NCI-H2227 treated with DMSO at 0.1 percent for 48 hours (cell line): ENCODE measurements at places on chromosomes 5 and 9.

- DNase-seq = no peak
These were observed 401.8 kb upstream of the ADAMTS16 start for GRCh38 chr5:4738298-4738697.

- no peak for DNase-seq
These were observed 77.0 kb downstream of the VCAN start for GRCh38 chr5:83548581-83548980.

DNA sequence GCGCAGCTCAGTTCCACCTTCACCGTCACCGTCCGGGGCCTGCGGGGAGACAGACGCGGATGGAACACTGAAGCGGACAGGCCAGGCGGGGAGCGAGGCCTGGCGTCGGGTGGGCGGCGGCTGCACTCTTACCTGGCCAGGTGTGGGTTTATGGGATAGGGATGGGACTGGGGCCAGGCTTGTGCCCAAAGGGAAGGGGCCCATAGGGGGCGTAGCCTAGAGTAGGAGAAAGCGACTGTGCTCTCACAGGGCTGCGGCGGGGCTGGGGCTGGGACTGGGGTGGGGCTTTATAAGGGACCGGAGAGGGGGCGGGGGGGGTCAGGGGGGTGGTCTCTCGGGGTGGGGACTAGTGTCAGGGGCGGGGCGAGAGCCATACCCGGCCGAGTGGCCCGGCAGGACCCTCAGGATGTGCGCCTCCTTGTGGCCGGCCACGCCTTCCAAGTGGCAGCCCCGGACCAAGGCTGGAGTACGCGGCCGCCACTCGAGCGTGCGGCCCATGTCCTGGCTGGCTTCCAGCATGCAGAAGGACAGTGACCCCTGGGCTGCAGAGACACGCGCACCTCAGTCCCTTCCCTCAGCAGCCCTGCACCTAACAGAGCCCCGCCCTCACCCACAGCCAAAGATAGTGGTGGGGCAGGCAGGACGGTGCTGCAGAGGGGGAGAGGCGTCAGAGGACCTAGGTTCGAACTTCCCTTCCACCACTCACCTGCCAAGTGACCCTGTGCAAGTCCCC is 22.8 kb downstream of the FPGS start:
- no peak for DNase-seq

DNA sequence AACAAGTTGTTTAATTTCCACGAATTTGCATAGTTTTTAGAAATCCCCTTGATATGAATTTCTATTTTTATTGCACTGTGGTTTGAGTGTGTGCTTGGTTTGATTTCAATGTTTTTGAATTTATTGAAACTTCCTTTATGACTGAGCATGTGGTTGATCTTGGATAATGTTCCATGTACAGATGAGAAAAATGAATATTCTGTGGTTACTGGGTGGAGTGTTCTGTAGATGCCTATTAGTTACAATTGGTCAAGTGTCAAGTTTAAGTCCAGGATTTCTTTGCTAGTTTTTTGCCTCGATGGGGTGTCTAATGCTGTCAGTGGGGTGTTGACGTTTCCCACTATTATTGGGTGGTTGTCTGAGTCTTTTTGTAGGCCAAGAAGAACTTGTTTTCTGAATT is 319.5 kb upstream of the ACTBL2 start:
- no peak for DNase-seq

DNA sequence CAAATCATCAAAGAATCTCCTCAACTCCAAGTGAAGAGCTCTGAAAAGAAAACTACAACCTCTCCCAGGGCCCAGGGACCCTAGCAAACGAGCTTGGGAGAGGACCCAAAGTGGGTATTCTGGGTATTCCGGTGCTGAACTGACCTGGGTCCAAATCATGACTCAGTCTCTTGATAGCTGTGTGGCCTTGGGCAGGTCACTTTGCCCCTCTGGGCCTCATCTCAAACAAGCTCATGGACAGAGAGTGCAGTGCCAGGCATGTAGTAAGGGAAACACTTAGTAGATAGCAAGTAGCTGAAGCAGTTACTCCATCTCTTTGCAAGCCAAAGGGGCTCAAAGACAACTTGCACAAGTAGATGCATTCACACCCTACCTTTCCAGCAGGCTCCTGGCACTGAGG is 12.4 kb downstream of the ACSL6 start:
- DNase-seq = no peak

DNA sequence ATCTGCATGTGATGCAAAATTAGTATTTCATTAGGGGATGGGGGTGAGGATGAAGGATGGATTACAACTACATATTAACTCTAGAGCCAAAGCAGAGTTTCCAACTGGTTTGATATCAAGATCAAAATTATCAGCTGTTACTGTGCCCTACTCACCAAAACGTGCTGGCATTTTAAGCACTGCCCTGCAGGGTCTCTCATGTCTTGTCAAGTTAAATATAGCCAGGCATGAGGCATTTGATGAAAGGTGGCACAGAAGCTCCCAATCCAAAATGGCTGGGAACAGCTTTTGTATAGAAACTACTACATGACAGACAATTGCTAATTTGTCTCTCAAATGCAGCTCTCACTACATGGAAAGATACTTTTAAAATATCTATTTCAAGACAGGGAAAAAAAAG is 27.1 kb upstream of the CAAP1 start:
- no peak for DNase-seq

DNA sequence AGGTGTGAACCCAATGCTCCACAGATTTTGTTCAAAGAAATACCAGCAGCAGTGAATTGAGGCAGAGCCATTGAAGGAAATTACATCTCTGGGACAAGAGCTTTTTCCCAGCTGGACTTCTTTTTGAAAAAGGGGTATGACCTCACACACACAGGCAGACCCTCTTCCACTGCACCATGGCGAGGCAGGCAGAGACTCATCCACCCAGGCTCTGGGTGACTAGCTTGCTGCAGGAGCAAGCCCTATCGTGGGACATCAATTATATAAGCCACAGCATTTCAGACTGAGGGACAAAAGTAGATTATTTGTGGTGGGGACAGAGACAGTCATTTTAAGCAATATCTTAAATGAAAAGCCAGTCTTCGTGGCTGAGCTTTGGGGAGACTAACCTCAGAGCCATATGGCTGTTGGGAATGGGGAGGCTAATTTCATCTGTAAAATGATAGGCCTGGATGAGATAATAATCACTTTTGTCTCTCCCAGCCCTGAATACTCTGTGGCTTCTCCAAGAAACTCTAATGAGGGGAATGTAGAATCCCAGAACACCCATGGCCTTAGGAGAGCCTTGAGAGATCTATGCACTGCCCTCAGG is 113.1 kb upstream of the TNC start:
- DNase-seq = no peak

- no peak for DNase-seq
These were observed 52.1 kb upstream of the EQTN start for GRCh38 chr9:27348785-27349697.

GRCh38 chr5:175599210-175599609 is 58.7 kb upstream of the HRH2 start:
- no peak for DNase-seq

GRCh38 chr9:128920381-128921058 is at the start of gene PHYHD1:
TSS of gene PHYHD1 (plus strand) at chr9:128920982. CDS start at chr9:128922324, 1,342 bp downstream.
- DNase-seq = no peak

GRCh38 chr5:144328980-144329379 is 158.3 kb downstream of the KCTD16 start:
- no peak for DNase-seq

GRCh38 chr5:59062986-59063683 is 480.3 kb downstream of the RAB3C start:
- no peak for DNase-seq

DNA sequence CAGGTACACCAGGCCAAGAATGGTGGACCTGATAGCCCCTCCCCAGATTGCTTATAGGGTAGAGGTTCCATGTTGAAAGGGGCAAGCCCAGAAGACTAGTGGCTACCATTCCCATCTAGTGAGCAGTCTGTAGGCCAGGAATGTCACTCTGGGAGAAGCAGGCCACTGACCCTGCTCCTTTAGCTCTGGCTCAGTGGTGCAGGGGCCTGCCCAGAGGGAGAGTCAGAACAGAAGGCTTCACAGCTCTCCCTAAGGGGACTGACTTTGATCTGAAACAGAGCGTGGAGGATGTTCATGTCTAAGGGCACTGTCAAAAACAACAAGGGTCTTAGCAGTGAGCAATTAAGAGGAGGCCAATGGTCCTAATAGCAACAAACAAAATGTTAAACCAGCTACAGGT is 81.7 kb downstream of the ZNF354C start:
- no peak for DNase-seq

GRCh38 chr9:82558855-82559630 is 503.9 kb downstream of the RASEF start:
- no peak for DNase-seq

DNA sequence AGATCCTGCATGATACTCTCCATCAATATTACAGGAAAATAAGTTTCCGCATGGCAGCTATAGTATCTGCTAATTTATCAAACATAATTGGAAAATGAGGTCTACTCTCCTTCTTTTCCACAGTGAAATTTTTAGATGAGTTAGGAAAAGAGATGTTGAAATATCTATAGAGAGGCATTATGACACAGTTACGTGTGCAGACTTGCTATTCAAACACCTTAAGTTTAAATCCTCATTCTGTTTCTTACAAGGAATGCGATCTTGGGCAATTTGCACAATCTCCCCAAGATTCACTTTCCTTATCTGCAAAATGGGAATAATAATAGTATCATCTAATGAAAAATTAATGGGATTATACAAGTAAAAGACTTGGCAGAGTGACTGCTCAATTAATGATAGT is 91.7 kb upstream of the SLCO6A1 start:
- no peak for DNase-seq

- no peak for DNase-seq
These were observed 5.6 kb downstream of the GBA2 start for GRCh38 chr9:35743452-35743851.

DNA sequence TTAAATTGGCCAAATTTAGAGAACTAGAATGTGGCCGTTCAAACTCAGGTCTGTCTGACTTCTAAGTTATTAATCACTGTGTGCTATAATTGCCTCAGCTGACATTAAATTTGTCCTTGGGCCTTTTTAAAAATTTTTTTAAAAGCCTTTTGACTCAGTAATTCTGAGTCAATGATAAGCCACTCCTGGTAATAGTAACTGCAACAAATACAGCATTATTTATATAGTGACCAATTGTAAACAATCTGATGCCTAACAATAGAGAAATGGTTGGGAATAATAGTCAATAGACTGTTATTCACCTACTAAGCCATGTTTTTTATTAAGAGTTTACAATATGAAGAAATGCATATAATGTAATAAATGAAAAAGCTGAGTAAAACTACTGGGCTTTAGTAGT is 70.9 kb upstream of the FSD1L start:
- DNase-seq = no peak
